ENCODE measurements at places on chromosomes 5 and 9. TPM values are rescaled to one million over a fixed set of nuclear protein-coding genes. Genes with fewer than 3 reads are reported as not detected.

RLN1 gene
- total RNA-seq, result 0.91 TPM

MZB1 gene
- total RNA-seq, result 0.24 TPM

SV2C gene
- 0.27 TPM for total RNA-seq

TRMO gene
- 15.6 TPM for total RNA-seq

CTXN3 gene
- not detected for total RNA-seq

PCYOX1L gene
- total RNA-seq, result 18.6 TPM

GPR151 gene
- not detected for total RNA-seq

IL13 gene
- not detected for total RNA-seq

TMC1 gene
- not detected for total RNA-seq

EIF4EBP3 gene
- total RNA-seq, result 6.7 TPM

RNF208 gene
- 24.0 TPM for total RNA-seq

EQTN gene
- 1.1 TPM for total RNA-seq

ADAMTSL1 gene
- total RNA-seq, result 2.1 TPM

RPL35 gene
- 1,027 TPM for total RNA-seq

SLC34A3 gene
- total RNA-seq, result 0.27 TPM

FYB1 gene
- total RNA-seq, result not detected

GDA gene
- total RNA-seq, result 5.8 TPM

FAM169A gene
- total RNA-seq, result 32.4 TPM

IFNA13 gene
- total RNA-seq, result not detected

NFIB gene
- 15.3 TPM for total RNA-seq

SMU1 gene
- total RNA-seq, result 25.2 TPM

Data from progenitor cell of endocrine pancreas (in vitro differentiated cells).